SW 1271 (cell line): ENCODE measurements at places on chromosomes 12 and 14.

- no peak for DNase-seq
These were observed 16.7 kb upstream of the TMEM106C start for GRCh38 chr12:47946413-47947323.

DNA sequence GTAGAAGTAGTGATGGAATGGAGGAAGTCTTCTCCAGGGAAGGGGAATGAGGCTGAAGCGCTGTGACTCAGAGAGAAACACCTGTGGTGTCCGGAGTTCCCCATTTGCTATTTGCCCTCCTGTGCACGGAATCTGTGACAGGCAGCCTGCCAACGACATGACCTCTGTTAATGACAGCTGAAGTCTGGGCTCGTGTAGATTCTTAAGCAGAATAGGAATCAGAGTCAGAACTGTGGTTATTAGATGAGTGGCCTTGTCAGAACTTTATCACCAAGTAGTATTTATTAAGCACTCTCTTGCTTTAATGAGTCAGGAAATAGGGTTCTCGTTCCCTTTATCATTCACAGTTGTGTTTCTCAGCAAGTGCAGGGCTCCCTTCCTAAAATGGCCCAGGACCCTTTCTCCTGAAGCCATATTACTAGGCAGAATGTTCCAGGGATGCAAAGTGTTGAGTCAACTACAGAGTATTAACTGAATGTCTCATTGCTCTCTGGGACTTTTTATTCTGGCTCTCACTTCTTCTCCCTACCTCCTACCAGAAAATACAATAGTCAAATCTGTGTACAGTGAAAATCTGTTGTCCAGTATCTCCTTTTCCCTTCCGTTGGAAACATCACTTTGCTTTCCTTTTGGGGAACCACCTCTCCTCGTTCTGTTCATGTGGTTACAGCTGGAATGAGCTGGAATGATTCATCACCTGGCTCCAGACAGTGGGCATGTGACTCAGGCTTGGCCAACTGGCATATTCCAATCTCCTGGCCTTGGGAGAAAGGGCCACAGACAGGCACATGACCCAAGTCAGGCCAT is 77.8 kb upstream of the MAX start:
- DNase-seq = peak; percentile 36

DNA sequence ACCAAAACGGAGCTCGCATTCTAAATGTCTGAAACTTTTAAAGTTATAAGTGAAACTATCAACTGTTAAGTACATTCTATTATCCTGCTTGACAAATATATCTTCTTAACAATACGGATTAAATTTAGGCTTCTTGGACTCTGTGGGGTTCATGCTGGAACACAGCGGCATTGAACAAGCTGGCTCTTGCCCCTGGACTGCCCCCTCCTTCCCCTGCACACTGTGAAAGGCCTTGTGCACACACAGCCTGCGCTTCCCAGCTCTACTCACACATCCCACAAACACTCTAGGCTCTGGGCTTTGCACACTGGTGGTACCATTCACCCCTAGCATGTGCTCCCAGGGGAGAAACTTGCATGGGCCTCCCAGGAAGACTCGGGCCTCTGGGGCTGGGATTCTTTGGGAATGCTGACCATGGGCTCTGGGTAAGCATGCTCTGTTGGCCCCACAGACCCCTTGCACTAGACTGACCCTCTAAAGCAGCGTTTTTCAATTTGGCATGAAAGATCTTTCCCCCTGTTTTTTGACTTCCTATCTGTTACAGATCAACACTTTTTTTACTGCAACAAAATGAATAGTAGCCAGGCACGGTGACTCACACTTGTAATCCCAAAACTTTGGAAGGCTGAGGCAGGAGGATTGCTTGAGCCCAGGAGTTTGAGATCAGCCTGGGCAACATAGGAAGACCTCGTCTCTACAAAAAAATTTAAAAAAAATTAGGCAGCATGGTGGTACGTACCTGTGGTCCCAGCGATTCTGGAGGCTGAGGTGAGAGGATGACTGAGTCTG is 96.2 kb upstream of the CPM start:
- no peak for DNase-seq

DNA sequence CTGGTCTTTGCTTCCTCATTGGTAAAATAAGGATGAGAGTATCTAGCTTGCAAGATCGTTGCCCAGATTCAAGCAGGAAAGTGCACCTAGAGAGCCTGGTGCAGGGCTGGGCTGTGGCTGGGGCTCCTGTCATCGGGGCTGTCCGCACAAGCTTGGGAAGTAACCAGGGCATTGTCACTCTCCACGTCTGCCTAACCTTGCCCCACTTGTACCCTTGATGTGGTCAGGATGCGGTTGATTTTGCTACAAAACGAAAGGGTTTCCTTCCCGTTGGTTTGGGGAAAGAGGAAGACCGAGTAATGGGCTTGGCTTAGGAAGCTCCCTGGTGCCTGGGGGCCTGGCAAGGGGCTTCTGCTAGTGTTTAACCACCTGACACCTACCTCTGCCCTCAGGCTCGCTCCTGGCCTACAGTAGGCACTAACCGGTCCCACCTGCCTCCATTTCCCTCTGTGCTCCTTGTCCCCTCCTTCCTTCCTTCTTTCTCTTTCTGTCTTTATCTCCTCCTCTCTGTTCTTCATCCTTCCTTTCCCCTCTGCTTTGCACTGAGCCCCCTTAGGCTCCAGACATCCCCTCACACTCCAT is 21.8 kb downstream of the MVK start:
- DNase-seq = no peak

GRCh38 chr12:130973109-130973508 is 19.4 kb downstream of the ADGRD1 start:
- no peak for DNase-seq

DNA sequence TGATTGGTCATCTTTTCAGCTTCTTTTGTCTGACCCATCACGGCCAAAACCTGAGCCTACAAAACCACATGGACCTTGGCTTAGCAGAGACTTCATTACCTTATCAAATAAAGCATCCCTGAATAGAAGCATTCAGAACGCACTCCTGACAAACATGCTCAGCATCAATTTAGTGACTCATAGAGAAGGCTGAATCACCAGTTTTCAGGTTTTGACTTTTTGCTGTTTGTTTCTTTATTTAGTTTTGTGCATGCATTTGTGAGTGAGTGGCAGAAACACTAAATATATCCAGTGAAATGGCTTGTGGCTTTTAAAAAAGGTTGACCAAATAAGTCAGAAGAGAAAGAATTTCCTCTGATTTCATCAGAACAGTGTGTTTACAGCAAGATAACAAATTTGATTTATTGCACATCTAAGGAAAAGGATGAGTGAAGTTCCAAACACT is 19.0 kb upstream of the OVCH1 start:
- no peak for DNase-seq

GRCh38 chr12:25975179-25975578 is 16.7 kb downstream of the RASSF8 start:
- DNase-seq = no peak

GRCh38 chr12:106299202-106299774 is 3.2 kb upstream of the TCP11L2 start:
- DNase-seq = no peak

DNA sequence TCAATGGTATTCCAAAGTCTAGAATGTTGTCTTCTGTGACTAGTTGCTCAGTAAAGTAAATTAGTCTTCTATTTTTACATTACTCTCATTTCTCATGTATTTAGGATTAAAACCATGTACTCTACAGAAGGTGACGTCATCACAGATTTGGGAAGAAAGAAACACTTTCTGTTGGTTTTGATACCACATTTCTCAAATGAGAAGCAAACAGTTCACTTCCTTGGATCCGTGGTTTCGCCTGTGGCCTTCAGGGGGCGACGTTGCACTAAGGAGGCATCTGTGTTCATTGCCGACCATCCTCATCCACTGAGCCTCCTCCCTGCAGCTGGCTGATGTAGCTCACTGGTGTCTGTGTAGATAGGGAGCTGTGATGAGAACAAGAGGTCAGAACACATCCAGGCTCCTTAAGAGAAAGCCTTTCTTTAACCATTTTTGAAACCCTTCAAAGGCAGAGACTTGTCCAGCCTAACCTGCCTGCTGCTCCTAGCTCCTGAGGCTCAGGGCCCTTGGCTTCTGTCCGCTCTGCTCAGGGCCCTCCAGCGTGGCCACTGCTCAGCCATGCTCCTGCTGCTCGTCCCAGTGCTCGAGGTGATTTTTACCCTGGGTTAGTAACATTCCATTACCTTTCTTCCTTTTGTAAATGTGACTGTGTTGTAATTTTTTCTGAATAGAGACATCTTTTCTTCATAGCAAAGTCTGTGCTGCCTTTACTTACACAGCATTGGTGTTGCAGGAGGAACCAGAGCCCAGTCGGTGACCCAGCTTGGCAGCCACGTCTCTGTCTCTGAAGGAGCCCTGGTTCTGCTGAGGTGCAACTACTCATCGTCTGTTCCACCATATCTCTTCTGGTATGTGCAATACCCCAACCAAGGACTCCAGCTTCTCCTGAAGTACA is 220.6 kb upstream of the OR4E1 start:
- no peak for DNase-seq

DNA sequence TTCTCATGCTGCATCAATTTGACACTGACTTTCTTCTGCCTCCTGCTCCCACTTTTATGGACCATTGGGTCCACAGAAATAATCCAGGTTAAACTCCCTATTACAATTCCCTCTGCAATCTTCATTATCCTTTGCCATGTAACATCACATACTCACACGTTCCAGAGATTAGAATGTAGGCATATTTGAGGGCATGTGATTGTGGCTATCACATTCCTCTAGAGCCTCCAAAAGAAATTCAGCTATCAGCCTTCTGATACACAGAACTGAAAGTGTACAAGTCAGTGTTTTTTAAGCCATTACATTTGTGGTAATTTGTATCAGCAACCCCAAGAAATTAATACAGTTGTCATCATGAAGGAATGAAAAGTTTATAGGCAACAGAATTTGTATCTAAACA is 892.4 kb downstream of the RPS29 start:
- DNase-seq = no peak

DNA sequence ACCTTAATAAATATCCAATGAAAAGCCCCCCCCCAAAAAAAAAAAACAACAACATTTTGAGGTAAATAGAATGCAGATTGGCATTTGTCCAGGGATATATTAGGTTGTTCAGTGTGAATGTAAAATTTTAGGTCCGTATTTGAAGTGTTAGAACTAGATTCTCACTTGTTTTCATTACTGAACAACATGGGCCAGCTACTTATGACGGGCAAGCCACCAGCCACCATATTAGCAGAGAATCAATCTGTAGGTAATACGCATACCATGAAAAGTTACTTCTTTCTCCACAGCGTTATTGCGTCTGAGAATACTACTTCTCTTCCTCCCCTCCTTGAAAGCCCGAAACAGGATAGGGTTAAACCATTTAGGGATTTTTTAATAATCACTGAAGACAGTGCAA is 5.4 kb downstream of the FLRT2 start:
- no peak for DNase-seq

DNA sequence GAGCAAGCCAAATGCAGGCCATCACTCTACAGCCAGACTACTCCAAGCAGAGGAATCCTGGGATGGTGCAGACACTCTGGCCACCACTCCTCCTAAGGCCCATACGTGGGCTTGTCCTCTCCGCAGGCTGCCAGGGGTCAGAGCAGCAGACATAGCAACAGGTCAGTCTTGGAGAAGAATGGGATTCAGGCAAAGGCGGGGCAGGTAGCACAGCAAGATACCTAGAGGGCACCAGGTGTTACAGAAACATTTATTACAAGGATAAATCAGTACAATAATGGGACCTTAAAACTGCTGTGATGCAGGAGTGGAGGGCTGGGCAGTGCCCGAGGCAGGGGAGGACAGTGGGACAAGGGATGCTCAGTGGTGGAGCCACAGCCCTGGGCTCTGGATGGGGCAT is 20.3 kb downstream of the SYNDIG1L start:
- DNase-seq = no peak

DNA sequence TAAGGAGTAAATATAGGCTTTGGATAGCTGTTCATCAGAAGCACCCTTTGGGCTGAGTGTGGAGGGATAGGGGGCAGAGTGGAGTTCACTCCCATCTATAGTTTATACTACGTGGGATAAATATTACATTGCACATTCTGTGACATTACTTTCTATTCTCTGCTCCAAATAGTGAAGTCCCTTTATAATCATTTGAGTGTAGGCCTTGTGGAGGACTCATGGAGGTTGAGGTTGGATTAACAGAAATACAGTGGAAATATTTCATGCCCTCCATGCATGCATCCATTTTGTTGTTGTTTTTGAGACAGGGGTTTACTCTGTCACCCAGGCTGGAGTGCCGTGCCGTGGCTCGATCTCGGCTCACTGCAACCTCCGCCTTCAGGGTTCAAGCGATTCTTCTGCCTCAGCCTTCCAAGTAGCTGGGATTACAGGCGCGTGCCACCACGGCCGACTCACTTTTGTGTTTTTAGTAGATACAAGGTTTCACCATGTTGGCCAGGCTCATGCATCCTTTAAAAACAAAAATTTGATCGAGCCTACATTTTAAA is 1.4 kb downstream of the CHPT1 start:
- DNase-seq = no peak

- DNase-seq = no peak
These were observed 194.6 kb upstream of the FSCB start for GRCh38 chr14:44701563-44702263.

- no peak for DNase-seq
These were observed 86.3 kb upstream of the TBX3 start for GRCh38 chr12:114770323-114770722.

DNA sequence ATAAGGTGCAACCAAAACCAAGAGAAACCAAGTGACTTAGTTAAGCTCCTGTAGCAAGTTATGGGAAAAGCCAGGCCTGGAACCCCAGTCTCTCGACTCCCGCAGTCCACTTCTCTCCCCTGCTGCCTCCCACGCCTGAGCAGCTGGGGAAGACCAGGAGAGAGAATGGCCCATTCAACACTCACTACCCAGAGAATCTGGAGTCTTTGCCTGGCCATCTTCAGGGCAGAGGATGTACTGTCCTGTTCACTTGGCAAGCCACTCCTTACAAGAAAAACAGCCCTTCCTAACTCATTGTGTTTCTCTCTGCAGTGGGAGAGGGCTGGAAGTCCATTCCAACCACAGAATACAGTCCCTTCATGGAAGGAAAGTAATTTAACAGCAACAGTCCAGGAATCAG is 1.8 kb downstream of the PITPNM2 start:
- no peak for DNase-seq

GRCh38 chr12:78392918-78393317 is 471.7 kb upstream of the SYT1 start:
- peak; percentile 4 for DNase-seq

DNA sequence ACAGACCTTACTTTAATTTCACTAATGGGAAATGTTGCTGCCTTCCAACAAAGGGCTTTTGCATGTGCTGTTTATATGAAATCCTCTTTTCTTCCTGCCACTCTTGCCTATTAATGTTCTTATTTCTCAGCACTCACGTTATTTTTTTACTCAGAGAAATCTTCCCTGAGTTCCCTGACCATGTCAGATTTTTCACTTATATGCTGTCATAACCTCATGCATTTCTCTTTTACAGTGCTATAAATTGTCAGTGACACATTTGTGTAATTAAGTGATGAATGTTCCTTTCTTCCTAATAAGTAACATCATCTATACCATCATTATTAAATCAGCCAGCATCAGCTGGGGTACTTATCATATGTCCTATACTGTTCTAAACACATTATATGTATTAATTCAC is 444.1 kb downstream of the DIO2 start:
- DNase-seq = no peak

- DNase-seq = no peak
These were observed 119.8 kb downstream of the EPS8 start for GRCh38 chr12:15669256-15669948.
